ENCODE measurements at places on chromosomes 4 and X.

DNA sequence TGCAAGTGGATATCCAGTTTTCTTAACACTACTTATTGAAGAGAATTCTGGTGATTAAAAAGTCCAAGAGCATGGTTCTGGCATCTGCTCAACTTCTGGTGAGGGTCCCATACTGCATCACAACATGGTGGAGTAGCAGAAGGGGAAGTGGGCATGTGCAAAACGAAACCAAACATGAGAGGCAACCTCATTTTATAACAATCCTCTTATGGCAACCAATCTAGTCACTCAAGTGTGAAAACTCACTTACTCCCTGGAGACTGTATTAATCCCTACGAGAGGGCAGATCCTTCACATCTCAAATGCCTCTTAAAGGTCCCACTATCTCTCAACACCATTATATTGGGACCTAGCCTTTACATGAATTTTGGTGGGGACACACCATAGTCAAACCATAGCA lies 55.4 kb upstream of the TRO start:
- no peak for DNase-seq

GRCh38 chr4:56768316-56768715 lies 53.2 kb downstream of the SPINK2 start:
- no peak for DNase-seq

DNA sequence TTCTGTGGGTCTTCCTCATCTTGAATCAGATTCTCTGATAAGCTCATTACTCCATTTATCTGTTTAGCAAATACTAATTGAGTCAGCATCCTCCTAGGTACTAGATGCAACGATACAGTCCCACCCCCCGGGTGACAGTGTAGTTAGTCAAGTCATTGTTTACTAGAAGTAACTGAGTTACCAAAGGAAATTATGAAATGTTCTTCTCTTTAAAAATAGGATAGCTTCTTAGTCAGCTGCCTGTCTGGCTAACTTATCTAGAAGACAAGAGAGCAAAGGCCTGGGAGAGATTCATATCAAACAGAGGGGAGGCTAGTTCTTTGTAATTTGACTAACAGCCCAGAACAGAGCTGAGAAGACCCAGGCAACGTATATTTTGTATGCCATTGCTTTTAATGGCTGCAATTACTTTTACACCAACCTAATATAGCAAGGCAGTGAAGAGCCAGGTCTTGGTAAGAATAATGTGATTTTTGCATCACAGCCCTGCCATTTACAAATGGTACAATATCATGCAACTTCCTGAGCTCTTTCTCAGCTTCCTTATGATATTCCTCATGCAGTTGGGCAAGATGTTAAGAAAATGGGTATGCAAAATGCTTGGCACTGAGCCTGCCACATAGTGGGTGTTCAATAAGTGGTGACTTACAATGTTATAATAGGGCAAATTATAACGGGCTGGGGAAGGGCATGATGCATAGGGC lies 149.9 kb downstream of the CHIC2 start:
- no peak for DNase-seq

- DNase-seq: no peak
Observed at GRCh38 chr4:106287353-106287969, 28.5 kb downstream of the TBCK start.

GRCh38 chr4:109998867-109999584 lies 86.3 kb downstream of the EGF start:
- peak; percentile 75 for DNase-seq

DNA sequence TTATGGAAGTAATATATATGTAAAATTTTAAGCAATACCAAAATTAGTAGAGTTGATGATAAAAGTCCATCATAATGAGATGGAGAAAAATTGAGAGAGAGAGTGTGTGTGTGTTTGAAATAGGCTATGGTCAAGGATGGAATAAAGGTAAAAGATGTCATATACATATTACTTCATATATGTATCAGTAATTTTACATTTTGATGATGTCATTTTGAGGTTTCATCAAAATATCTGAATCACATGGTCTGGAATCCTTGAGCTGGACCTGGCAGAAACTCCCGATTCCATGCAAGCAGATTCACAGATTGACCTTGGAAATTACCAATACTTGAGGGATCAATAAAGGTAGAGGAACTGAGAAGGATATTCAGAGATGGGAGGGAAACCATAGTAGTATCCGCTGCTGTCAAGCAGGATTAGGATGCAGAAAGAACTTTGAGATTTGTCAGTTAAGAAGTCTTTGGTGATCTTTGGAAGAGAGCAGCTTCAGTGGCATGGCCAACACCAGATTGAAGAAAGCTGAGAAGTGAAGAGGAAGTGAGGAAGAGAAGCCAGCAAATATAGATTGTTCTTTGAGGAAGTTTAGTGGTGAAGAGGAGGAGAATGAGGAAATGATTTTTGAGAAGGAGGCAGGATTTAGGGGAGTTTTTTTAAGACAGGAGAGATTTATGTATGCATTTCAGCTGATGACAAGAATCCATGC lies 21.5 kb downstream of the DNAAF6 start:
- DNase-seq: no peak

DNA sequence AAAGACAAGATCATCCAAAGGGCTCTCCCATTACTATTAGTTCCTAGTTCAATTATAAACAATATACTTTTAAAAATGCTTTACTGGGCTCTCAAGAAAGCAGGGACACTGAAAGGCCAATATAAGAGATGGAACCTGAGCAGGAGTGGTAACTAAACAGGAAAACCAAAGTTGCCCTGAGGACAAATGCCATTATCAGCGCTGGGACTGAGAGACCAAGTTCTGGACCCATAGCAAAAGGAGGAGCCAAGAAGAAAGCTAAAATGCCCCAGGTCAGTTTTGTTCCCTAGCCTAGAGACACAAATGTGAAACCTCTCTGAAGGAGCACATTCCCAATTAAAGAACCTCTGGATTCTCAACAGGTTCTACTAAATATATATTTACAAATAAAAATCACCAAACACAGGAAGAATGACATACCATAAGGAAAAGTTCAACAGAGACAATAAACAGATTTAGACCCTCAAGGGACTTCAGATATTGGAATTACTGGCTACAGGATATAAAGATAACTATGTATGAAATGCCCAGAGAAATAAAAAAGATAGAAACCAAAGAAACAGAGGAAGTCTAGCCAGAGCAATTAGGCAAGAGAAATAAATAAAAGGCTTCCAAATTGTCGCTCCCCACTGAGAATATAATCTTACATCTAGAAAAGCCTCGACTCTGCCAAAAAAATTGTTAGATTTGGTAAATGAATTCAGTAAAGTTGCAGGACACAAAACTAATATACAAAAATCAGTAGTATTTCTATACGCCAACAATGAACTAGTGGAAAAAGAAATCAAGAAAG lies 67.1 kb downstream of the KLHL8 start:
- no peak for DNase-seq

DNA sequence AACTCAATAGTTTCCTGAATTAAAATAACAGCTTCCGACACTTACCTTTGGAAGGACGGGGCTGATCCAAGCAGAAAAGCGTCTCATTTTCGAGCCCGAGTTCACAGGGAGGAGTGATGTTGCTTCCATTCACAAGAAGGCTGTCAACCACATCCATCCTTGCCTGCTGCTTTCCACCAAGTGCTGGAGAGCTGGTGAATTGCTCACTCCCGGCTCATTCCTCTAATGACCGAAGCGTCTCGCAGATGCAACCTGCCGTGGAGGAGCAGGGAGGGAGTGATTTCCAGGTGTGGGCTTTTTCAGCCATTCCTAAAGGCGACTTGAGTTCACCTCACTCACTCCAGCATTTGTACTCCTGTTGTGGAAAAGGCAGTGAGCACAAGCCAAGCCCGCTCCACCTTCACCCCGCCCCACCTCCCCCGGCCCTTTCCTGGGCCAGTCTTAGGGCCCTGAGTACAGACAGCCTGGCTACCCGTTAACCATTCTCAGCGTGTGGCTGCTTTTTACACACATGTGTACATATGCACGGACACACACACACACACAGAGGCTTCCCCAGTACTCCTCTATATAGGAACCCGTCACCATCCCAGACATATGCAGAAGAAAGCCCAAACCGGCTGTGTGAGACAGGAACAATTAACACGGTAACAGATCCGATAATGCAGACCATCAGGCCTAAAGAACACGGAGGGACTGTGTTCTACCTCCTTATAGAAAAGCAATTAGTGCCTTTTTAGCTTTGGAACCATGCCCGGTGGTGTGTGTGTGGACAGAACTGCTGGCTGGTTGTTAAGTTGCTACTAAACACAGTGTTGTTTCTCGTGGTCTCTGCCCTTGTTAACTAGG lies at the start of gene CCKAR:
Gene CCKAR, minus strand, starts transcription at position 374 of the 849 bp plus-strand sequence. Its CDS starts 217 bp downstream, at position 157.
- DNase-seq: no peak

GRCh38 chrX:148661035-148661434 lies 160.6 kb downstream of the AFF2 start:
- DNase-seq: no peak

GRCh38 chr4:8579526-8580320 lies 469 bp upstream of the GPR78 start:
- no peak for DNase-seq

DNA sequence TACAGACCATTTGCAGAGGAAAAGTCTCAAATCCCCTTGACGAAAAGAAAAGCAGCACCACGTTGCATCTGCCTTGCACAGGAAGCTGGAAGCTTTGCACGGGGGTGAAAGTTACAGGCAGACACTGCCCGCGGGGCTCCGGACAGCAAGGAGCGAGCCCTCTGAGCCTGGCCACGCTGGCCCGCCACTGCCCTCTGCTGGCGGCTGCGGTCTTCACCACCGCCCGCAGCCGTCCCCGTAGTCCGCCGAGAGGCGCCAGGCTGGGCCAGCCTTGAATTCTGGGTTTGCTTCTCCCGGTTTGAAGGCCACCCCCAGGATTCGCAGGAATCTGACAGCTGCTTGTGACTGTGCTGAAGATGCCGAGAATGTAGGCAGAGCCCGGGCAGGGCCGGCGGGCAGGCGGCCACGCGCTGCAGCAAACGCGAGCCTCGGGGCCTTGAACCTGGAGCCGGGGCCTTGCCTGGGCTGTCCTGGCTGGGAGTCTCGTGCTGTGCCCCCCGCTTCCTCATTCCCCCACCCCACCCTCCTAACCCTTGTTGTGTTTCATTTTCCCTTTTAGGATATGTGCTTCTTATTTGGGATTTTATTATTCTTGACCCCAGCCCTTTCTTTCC lies 49.2 kb downstream of the ENPP6 start:
- DNase-seq: peak; percentile 39

DNA sequence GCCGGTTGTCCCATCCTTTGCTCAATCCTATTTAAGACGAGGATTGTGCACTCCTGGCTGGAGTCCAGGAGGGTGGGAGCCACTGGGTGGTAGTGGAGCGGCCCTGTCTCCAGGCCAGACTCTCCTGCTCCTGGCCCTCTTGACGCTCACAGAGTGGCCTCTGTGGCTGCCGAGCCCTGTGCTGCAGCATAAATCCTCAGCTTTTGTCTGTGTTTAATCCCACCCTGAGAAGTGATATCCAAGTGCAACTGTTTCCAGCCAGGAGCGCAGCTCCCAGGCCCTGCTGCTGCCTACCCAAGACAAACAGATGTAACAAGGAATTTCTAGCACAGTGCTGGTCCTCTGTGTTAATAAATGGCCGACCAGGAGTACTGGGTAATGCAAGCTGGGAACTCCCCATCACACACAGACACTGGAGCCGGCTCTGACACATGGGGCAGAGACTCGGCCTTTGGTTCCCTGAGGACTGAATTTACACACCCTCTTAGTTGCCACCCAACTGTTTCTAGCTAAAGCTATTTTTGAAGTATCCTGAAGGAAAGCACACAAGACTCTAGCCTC lies 85.3 kb downstream of the GATB start:
- no peak for DNase-seq

DNA sequence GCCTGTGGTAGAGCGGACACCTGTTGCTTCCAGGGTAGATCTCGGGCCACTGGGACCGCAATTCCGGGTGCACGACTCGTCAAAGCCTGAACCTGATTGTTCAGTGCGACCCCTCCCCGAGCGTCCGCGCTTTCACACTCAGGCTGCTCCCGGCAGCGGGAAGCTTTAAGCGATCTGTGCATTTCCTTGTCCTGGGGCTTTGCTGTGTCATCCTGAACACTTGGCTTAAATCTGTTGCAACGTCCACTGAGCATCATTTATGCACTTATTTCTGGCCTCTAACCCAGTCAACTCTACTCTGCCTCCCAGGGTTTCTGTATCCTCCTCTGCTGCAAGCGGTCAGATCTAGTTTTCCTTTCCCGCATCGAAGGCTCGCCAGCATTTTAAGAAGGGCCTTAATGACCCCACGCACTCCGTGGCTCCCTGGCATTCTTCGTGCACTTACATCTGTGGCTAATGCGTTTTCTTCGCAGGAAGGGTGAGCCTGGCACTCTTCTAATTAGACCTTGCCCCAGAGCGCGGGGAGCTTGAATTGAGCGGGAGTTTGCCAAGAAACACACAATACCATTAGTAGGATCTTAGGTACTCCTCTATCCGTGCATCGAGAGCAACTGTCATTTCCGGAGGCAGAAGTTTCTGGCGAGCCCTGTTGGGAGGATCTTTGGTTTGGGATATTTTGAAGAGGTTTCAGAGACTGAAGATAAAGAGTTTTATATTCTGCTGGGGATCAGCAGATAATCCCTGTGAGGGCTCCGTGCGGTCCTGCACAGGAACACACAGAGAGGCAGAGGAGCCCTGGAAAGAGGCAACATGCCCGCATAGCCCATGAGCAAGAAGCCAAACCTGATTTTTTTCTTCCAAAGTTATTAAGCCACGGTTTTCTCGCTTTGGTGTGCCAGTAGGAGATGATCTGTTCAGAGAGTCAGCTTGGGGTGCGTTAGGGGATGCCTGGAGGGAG lies 654 bp upstream of the DDIT4L start:
- no peak for DNase-seq

- DNase-seq: no peak
Observed at GRCh38 chr4:154478128-154478527, 13.5 kb downstream of the DCHS2 start.

- no peak for DNase-seq
Observed at GRCh38 chr4:128349921-128350320, 62.3 kb upstream of the PGRMC2 start.

- no peak for DNase-seq
Observed at GRCh38 chrX:100085846-100086245, 324.2 kb downstream of the PCDH19 start.

GRCh38 chrX:102835504-102836146 lies 101.4 kb upstream of the RAB40AL start:
- peak; percentile 10 for DNase-seq

GRCh38 chr4:27008679-27009078 lies 148.0 kb downstream of the STIM2 start:
- no peak for DNase-seq

DNA sequence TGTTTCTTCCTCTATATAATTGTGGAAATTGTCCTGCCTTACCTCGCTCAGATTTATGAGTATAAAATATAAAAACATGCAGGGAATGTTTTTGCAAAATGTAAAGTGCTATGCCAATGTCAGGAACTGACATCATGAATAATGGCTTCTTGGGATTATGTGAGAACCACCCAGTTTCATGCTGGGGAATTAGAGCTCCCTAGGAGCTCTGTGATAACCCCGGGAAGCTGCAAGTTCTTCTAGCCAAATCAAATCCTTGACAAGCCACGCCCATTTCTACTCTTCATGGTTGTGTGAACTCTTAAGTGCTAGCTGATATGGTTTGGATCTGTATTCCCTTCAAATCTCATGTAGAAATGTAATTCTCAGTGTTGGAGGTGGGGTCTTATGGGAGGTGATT lies 85.9 kb upstream of the PAK3 start:
- DNase-seq: no peak
